MG63 (cell line): ENCODE measurements at places on chromosomes 16 and 17.
A peak's percentile ranks its signal among the peaks of the same experiment; 100 is the strongest.

- DNase-seq = no peak
Observed at GRCh38 chr16:19722269-19722952, 4.3 kb downstream of the IQCK start.

- no peak for DNase-seq
Observed at GRCh38 chr17:82974136-82974952, 105.1 kb upstream of the METRNL start.

DNA sequence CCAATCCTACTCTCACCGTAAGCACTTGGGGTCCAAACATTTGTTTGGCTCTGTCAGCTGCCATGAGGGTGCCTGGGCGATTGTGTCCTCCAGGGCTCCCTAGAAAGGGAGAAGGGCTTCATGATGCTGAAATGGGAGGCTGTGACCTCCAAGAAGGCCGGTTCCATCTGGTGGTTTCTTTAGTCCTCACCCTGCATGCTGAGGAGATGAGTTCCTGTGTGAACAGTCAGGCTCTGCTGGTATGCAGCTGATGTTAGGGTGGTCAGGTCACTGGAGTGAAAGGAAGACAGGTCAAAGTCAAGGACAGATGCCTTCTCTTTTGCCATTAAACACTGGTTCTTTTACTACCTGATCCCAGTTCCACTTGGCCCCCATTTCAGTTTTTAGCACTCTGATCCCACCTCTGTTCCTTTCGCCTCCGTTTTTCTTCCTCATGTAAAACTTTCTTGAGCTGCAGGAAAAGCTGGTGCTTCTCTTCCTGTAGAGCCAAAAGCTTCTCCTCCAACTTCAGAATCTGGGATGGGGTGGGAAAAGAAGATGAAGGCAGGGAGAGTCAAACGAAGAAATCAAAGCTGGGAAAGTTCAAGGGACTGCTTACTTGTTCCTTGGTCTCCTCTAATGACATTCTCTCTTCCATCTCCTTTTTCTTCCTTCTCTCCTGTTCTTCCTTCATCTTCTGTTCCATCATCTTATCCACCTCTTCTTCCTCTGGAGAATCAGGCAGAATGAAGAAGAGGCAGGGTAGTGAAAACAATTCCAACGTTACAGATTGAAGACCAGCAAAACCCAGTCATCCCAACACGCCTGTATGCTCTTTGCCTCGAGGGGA, 1.1 kb downstream of the GPS2 start:
- DNase-seq = no peak

GRCh38 chr16:21222495-21223337, 10.8 kb upstream of the ANKS4B start:
- DNase-seq = no peak

GRCh38 chr16:88812513-88813268, 963 bp upstream of the APRT start:
- peak; percentile 30 for DNase-seq
